ENCODE measurements at places on chromosomes 2 and 18. TPM values are rescaled to one million over a fixed set of nuclear protein-coding genes. Genes with fewer than 3 reads are reported as not detected.

DNA sequence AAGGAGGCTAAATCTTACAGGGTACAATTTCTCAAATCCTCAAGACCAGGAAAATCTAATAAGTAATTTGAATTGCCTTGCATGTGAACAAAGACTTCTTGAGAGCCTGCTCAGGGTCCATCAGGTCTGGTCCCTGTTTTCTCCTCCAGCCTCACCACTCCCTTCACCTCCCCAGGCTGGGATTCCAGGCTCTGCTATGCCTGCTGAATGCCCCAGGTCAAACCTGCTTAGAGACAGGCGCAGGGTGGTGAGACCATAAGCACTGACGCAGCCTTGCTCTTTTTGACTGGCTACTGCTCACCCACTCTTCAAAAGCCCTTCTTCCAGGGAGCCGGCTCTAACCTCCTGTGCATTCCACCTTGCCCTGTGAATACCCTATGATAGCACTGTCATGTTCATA is 356.4 kb upstream of the ACVR2A start:
- DNase-seq: no peak

- no peak for DNase-seq
These were observed 140.8 kb downstream of the AGAP1 start for GRCh38 chr2:235634435-235635158.

- DNase-seq: no peak
These were observed 205.1 kb downstream of the ARL4C start for GRCh38 chr2:234291765-234292204.

DNA sequence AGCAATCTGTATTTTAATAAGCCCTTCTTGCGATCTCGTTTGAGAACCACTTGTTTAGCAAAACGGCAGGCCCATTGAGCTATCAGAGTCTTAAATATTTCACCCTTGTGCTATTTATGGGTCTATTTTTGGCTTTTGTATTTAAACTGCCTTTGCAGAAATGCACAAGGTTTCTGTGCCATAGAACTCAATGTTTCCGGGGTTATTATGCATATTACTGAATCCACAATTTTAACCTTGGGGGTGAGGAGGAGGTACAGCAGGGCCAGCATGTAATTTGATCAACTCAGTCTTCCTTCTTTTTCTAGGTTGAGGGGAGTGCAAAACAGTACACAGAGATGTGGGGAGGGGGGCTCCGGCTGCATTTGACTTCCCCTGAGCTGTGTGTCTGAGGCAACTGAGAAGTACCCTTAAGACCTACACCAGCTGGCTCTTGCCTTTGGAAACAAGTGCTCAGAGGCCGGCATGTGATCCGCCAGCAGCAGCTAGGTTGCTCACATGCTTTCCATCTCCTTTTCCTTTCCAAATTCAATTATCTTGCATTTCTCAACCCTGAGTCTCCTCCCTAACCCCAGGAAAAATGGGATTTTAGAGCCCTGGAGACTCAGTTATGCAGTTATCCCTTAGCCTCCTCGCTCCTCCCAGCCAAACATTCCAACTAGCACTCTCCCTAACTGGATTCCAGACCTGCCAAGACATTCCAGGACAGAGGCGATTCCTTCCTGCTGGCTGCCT is 103.0 kb downstream of the HNRNPLL start:
- DNase-seq: peak; percentile 63

GRCh38 chr2:219020604-219021365 is 20.5 kb downstream of the CFAP65 start:
- no peak for DNase-seq

- DNase-seq: no peak
These were observed 119.6 kb upstream of the PTPRM start for GRCh38 chr18:7447318-7448028.

- DNase-seq: no peak
These were observed 167.6 kb downstream of the RND3 start for GRCh38 chr2:150319658-150320555.

DNA sequence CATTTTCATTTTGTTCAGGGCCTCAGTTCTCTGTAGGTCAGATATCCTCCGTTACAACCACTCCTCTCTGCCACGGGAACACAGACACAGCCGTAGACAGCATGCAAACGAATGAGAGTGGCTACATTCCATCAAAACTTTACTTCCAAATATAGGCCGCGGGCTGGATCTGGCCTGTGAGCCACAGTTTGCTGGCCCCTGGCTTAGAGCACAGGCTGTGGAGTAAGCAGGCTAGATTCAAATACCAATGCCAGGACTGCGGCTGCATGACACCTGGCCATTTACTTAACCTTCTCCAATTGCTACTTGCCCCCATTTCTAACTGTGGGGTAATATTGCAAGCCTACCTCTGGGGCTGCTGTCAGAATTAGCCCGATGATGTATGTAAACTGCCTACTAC is 325.8 kb upstream of the POU3F3 start:
- DNase-seq: no peak

- DNase-seq: no peak
These were observed 298.2 kb upstream of the HNRNPA3 start for GRCh38 chr2:176914371-176914770.

DNA sequence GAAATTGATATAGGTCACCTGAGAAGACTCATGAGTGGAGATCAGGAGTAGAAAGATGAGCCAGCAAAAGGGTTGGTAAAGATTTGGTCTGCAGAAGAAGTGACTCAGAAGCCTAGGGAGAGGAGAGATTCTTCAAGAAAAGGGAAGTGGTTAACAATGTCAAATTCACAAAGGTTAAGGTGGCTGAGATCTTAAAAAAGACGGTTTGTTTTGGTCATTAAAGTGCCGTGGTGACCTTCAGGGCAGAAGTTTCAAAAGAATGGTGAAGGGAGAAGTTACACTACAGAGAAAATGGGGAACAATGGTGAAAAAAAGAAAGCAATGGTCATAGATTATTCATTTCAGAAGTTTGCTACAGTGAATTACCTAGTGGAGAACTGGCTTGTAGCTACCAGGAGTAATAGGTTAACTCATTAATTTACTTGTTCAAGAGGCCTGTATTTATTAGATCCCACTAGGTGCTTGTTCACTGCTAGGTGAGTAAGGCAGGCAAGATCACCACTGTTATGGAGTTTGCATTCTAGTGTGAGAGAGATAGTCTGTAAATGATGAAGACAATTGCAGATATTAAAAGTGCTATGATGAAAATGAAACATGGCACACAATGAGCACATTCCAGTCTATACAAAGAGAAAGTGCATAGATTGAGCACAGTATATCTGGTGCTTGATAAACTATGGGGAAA is 43.0 kb downstream of the FBXO48 start:
- no peak for DNase-seq

GRCh38 chr2:78977661-78978145 is 47.8 kb upstream of the REG3G start:
- no peak for DNase-seq

DNA sequence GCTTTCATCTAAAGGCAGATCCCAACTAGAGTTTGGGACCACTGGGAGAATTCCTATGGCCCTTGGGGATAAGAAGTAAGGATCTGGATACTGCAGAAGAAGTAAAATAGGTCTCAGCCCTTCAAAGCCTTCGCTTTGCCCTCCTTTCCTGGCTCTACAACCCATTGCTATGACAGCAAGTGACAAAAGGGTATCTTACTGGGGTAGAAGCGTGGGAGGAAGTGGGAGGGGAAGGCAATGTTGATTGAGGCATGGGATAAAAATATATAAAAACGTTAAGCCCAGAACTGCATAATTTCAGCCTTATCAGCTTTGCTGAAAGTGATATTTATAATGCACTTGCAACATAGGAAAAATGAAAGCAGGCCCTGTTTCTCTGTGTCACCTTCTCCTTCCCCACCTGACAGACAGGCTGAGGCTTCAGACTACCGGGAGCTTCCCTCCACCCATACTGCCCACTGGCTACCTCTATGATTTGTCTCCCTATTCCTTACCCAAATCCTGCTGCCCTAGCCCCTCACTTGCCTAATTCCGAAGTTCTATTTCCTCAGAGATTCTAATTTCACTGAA is 14.9 kb upstream of the SOS1 start:
- DNase-seq: peak; percentile 51

DNA sequence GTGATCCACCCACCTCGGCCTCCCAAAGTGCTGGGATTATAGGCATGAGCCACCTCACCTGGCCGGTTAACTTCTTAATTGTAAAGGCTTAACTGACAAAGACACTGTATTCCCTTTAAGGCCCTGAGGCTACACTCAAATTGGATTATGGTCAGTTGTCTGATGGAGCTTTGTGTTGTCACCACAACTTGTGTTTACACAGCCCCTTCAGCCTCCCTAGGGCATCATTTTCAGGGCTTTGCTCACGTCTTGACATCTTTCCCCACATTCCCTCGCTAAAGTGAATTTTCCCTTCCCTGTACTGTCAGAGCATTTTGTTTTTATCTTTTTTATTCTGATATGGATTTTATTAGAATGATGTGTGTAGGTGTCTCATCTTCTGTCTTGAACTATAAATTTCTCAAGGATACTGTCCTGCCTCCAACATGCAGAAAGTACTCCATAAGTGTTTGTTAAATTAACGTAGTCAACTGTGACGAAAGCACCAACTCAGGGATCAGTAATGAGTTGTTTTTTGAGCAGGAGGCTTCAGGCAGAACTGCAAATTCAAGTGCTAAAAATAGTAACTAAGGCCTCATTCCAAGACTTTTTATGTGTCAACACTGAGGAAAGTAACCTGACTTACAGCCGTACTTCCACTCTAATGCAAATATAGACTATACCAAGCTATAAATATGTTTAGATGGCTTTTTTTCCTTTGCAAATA is 77.1 kb upstream of the NARS1 start:
- no peak for DNase-seq

- no peak for DNase-seq
These were observed 112.9 kb upstream of the ZEB2 start for GRCh38 chr2:144632809-144633208.

DNA sequence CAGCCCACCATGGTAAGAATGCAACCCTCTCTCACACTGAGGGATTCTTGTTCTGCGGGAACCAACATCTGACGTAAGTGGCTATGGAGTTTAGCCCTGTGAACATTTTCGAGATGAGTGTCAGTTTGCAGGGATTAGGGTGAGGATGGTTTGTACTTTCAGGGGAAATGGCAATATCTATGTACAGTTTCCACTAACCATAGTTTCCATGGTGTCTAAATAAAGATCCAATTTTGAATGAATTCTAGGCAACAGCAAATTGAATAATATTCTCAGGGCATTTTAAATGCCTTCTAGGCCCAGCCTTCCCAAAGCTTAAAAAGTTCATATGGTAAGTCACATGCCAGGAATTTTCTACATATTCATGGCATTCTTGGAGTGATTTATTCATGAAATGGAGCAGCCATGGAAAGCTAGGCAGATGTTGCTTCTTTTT is 105.4 kb upstream of the MMADHC start:
- no peak for DNase-seq

- DNase-seq: no peak
These were observed 9.8 kb downstream of the NUP35 start for GRCh38 chr2:183134016-183134415.

GRCh38 chr2:95165030-95165370 is 609 bp upstream of the ZNF2 start:
- no peak for DNase-seq

DNA sequence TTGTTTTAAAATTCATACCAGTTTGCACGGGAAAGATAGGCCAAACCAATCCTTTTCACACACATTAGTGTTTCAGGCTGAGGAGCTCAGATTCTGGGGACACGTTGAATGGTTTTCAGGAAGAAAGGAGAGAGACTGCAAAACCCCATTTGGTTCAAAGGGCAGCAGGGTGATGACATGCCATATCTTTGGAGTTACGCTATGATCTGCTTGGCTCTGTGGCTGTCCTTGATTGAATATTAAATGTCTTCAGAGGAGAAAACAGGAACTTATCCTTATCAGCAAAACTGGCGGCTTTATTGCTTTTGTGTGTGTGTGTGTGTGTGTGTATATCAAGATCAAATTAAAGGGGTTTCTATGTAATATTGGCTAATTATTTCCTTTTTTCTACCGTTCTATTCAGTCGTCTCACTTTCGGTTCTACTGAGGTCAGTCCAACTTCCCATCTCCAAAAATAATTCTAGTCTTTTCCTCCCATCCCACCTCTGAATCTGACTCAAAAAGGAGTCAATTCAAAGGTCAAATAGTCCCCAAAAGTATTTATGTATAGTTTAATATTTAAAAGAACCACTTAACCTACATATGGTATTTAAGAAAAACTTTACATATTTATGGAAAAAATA is 292.9 kb upstream of the CCDC68 start:
- DNase-seq: no peak

DNA sequence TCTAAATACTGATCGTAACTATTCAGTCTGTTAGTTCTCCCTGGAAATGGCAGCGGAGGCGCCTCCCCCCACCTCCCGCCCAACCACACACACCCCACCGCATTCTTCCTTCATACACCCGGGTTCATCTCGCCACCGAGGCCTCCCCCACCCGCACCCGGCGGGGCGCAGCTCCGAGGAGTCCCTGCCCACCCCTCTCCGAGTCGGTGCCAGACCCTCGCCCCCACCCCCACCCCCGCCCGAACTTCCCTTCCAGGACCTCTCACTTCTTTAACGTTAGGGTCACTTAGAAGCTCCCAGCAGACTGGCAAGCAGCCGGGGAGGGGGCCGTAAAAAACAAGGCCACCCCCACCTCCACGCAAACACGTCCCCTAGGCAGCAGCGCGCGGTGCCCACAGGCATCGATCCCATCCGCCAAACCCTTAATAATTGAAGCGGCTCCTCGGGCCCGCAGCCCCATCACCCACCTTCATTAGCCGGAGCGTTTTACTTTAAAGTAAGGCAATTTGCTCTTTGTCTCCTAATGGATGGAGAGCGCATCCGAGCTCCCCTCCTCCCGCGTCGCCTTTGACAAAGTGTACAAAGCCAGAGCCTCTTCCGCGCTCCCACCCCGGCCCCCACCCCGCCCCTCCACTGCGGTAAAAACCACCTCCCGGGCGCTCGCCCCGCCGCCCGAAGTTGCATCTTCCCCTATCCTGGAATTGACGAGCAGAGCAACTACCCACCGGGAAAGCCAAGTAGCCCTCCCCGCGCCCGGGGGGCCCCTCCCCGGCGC is 624 bp downstream of the ZNF516 start:
- peak; percentile 69 for DNase-seq

DNA sequence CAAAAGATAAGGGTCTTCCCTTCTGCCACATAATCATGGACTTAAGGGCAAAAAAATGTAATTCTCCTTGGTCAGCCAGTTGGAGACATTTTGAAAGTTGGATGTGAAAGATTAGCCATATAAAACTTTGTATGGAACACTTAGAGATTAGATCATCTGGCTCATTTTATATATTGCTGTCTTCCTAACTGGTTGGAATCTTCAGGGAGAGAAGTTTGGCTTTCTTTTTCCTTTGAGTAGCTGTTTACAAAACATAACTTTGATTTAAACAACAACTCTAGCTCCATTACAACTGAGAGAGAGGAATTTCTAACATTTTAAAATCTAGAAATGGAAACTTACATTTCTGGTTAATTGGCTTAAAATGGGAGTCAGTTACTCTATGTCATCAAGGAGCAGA is 132.7 kb downstream of the RDH14 start:
- no peak for DNase-seq

GRCh38 chr2:238739668-238740067 is 108.2 kb upstream of the TWIST2 start:
- no peak for DNase-seq

The FIGN gene
- 3.6 TPM for total RNA-seq

The DIPK1C gene
- 17.0 TPM for total RNA-seq

The MOCOS gene
- 1.5 TPM for total RNA-seq

The ASPRV1 gene
- total RNA-seq: 8.2 TPM

The LRRC30 gene
- total RNA-seq: not detected

The EMILIN1 gene
- total RNA-seq: 29.2 TPM

The IL36RN gene
- total RNA-seq: not detected

The MYO5B gene
- total RNA-seq: 24.8 TPM

The ALKAL2 gene
- 29.6 TPM for total RNA-seq

The INPP4A gene
- 42.9 TPM for total RNA-seq

The DES gene
- 17.6 TPM for total RNA-seq

The GKN2 gene
- total RNA-seq: not detected

The COL6A3 gene
- 74.1 TPM for total RNA-seq

The SERPINB10 gene
- total RNA-seq: not detected

All from testis (tissue), 5 donors.